ENCODE measurements at places on chromosomes 3 and 15. TPM values are rescaled to one million over a fixed set of nuclear protein-coding genes. Genes with fewer than 3 reads are reported as not detected.

GRCh38 chr15:96344706-96345559 is 14.4 kb downstream of the NR2F2 start:
- DNase-seq, result peak; percentile 43

DNA sequence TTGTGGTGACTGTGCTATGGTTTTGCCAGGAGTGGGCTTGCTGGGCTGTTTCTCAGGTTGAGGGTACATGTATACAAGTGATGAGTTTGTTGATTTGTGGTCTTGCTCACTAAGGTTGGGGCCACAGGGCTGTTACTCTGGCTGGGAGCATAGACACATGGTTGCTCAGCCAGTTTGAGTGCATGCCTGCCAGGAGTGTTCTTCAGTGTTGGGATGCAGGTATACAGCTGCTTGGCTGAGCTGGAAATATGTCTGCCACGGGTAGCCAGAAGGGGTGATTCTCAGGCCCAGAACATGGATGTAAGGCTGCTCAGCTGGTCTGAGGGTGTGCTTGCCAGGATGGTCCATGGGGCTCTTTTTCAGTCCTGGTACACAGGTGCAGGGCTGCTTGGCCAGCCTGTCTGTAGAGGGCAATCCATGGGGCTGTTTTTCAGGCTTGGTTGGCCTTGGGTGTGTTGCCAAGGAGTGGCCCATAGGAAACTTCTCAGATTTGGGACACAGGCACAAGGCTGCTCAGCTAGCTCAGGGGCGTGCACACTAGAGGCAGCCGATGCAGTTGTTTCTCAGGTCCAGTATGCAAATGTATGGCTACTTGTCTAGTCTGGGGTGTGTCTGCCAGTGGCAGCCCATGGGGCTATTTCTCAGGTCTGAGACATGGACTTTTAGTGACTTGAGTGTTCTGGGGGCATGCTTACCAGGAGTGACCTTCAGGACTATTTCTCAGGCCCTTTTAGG is 5.3 kb upstream of the ARHGAP31 start:
- no peak for DNase-seq

DNA sequence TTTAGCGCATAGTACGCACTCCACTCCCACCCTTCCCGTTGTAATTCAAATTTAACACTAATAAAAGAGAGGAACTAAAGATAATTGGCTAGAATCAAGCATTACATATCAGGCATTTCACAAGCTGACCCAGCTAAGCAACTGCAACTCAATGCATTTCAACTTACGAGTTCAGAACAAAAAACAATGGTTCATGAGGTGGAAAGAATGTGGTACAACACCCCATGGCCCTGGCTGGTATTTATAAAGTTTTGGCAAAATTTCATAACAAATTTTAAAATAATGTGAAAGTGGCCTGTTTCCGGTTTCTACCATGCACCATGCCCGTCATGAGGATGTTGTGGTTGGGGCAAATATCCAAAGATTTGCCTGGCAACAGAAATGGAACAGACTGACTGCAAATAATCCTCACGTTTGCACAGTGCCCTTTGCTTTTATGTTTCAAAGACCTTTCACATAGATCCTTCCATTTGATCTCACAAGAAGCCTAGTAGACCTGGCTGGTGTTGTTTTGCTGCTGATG is 455.3 kb upstream of the NR2F2 start:
- no peak for DNase-seq

DNA sequence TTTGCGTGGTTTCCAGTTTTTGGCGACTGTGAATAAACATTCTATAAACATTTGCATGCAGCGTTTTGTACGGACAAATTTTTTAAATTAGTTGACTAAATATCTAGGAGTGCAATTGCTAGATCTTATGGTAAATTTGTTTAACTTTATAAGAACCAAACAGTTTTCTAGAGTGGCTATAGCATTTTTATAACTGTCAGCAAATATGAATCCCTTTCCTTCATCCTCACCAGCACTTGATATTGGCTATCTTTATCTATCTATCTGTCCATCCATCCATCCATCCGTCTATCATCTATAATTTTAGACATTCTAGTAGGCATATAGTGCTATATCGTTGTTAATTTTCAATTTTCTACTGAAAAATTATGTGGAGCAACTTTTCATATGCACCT is 158.4 kb upstream of the CHRNA7 start:
- DNase-seq, result no peak

- DNase-seq, result no peak
Observed at GRCh38 chr3:111385971-111386495, 156.0 kb upstream of the CD96 start.

DNA sequence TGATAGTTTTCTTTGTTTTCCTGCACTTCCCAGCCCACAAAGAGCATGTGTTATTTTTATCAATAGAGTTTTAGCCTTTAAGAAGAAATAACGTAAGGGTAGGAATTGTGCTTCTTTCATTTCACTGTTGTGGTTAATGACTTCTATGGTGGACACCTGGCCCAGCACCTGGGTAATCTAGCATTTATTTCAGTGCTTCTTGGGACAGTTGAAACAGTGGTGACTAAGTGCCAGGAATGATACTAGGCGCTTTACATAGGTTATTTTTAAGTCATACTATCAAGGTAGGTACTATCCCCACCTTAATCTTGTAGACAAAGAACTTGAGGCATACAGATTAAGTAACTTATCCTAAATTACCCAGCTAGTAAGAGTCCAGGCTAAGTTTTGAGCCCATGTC is 243.8 kb downstream of the SOX2 start:
- DNase-seq, result no peak

DNA sequence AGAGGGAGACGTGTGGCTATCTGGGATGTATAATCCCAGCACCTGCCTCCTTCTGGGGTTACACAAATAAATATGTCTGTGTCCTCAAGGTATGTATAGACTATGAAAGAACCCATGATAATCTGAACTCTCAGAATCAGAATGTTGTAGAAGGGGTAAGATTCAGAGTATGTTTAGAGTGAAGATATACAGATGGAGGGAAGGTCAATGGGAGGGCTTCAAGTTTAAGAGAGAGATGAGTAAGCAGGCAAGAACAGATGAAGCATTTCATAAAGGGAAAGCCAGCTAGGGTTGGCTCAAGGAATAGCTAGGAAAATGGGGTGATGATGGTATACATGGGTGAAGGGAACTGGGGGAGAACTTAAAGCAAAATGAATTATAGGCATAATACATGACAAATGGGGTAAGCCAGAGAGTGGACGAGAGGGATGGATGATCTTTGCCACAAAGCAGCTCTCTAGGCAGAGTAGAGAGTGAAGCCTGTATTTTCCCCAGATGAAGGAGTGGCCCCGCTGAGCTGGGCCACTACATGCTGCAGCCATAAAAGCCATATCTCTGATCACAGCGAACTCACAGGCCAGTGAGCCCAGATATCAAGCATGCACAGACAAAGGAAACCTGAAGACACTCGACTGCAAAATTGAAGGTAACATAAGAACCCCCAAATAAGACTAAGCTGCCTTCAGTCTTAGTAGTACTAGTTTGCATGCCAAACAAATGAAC is 15.9 kb upstream of the ZBTB38 start:
- no peak for DNase-seq

- DNase-seq, result no peak
Observed at GRCh38 chr15:74542166-74543042, 1.4 kb downstream of the ARID3B start.

GRCh38 chr15:49154799-49155109 is 645 bp downstream of the COPS2 start:
- DNase-seq, result no peak

- DNase-seq, result no peak
Observed at GRCh38 chr15:97684249-97684648, 276.3 kb upstream of the ARRDC4 start.

DNA sequence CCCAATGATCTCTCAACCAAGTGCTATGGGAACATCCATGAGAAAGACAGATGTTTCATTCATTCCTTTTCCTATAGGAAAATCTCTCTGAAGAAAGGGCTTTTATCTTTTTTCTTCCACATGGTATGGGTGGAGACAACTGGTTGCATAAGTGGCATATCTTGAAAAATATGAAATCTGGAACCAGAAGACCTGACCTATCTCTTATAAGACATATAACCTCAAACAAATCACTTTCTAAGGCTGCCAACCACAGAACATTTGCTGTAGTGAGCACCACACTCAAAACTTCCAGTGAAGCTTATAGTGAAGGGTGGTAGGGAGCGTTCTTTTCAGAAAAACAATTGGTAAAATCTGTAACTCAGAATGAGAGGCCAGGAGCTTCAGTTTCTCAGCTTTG is 58.5 kb downstream of the SHQ1 start:
- DNase-seq, result no peak

DNA sequence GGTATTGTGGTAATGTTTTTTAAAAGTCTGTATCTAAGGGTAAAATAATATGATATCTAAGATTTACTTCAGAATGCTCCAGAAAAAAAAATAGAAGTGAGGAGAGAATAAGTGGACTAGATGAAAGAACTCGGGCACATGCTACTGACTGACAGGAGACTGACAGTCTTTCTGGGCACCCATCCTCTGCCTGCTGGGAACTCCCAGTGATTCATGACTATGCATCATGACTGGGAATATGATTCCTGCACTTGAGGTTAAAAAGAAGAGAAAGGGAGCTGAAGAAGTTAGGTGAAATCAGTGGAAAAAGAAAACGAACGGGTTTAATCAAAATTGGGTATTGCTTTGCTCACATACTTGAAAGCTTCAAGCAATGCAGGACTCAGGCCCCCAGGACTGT is 35.7 kb upstream of the SPSB4 start:
- DNase-seq, result no peak

DNA sequence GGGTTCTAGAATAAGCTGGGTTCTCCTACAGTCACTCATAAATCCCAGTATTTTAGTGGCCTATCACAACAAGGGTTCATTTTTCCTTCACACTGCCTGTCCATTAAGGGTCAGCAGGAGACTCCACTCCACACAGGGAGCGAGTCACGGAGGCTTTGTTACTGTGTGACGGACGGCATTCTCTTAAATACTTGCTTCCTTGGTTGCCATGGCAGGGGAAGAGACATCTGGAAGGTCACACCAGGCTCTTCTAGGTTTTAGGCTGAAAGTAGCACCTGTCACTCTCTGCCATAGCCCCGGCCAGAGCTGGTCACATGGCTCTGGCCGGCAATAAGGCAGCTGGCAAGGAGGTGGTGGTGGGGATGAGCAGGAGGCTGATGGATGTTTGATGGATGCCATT is 89.4 kb upstream of the ANKRD34C start:
- DNase-seq, result no peak

DNA sequence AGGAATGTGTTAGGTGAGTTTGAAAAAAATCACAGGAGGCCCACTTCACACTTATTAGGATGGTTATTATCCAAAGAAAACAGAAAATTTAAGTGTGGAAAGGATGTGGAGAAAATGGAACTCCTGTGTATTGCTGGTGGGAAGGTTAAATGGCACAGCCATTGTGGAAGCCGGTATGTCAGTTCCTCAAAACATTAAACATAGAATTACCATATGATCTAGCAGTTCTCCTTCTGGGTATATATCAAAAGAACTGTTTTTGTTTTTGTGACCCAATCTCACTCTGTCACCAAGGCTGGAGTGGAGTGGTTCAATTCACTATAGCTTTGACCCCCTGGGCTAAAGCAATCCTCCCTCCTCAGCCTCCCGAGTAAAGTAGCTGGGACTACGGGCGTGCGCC is 10.4 kb upstream of the ZFYVE19 start:
- no peak for DNase-seq

DNA sequence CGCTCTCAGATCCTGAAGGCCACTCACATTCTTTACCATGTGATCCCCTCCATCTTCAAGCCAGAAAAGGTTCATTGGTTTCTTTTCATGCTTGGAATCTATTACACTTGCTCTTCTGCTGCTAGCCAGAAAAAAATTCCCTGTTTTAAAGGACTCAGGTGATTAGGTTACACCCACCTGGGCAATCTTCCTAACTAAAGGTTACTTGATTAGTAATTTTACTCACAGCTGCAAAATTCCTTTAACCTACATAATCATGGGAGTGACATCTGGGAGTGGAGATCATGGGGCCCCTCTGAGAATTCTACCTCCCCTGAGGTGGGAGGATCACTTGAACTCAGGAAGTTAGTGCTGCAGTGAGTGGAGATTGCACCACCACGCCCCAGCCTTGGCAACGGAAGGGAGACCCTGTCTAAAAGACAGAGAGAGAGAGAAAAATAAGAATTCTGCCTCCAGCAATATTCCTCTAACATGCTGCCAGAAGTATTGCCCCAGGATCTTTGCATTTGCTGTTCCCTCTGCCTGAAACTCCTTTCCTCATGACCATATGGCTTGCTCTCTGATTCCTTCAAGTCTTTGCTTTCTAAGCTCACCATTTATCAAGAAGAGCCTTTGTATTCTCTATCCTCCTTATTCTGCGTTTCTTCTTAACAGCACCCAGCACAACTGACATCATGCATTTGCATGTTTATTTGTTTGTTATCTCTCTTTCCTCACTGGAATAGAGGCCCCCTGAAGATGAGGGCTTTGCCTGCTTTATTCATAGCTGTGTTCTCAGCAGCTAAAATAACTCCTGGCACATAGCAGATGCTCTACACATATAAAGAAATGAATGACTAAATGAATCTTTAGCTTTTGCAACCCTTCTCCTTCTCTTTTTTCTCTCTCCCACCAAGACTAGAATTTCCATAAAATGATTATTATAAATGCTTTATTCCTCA is 68.2 kb downstream of the EDEM1 start:
- DNase-seq, result no peak

Gene GPR15
- not detected for total RNA-seq

Gene SNX33
- 16.6 TPM for total RNA-seq

Gene DGKG
- total RNA-seq, result 1.8 TPM

Gene SENP8
- 0.61 TPM for total RNA-seq

Gene LDHAL6B
- total RNA-seq, result not detected

Gene TUSC2
- 11.7 TPM for total RNA-seq

Gene CPA3
- 0.12 TPM for total RNA-seq

Gene TAGLN3
- not detected for total RNA-seq

Gene CHDH
- total RNA-seq, result 42.9 TPM

Gene AP3B2
- 0.12 TPM for total RNA-seq

Gene CPEB1
- not detected for total RNA-seq

Gene GPR27
- total RNA-seq, result 0.12 TPM

All from right lobe of liver (tissue), 6 donors.